Left kidney (tissue), 8 donors: ENCODE measurements at places on chromosomes 4 and X. TPM values are rescaled to one million over a fixed set of nuclear protein-coding genes. Genes with fewer than 3 reads are reported as not detected.

GPM6B gene
- polyA plus RNA-seq = 21.5 TPM

DNA sequence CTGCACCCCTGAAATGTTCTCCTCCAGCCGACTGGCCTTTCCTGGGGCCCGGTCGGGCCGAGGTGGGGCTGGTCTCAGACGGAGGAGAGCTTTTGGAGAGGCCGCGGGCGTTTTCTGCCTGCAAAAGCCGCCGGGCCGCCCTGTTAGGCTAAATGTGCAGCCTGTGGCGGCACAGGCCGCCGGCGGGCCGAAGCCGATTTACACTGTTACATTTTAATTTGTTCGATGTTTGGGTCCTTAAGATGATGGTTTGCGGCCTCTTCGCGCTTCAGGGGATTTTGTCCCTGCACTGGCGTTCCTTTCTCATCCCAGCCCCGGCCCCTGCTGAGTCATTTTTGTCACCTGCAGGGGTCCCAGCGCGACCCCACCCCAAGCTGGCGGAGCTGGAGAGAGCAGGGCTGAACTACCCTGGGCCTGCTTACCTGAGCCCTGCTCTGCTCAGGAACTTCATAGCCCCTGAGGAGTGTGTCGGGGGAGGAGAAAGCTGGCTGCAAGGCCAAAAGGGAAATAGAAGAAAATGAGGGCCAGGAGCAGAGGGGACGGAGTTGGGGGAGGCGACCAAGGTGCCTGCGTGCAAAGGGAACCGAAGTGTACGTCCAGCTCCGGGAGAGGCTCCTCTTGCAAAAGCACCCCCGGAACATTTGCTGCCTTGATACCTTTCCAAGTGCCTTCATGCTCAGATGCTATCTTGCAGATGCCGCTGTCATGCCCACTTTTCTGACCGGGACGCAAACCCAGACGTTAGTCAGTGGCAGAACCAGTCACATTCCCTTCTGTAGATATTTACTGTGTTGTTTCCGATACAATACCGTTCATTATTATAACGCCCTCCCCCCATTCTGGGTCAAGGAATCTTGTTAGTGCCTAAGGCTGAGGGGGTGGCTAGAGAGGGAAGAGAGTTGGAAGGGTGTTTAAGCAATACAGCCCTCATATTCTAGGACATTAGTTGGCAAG, 977 bp upstream of the RBBP7 start:
- peak; percentile 14 for DNase-seq

SPOCK3 gene
- polyA plus RNA-seq = 12.3 TPM

NOX1 gene
- polyA plus RNA-seq = 0.93 TPM

ATP2B3 gene
- polyA plus RNA-seq = 0.18 TPM

PRR32 gene
- polyA plus RNA-seq = not detected

GRCh38 chr4:98491899-98492559, 166.4 kb downstream of the TSPAN5 start:
- DNase-seq = no peak

TRIM60 gene
- polyA plus RNA-seq = not detected

GRCh38 chr4:168787801-168788595, 222.1 kb downstream of the CBR4 start:
- no peak for DNase-seq

- no peak for DNase-seq
These were observed 15.6 kb upstream of the IBSP start for GRCh38 chr4:87783781-87784180.

GRCh38 chr4:337932-338758, 531 bp downstream of the ZNF141 start:
- peak; percentile 36 for DNase-seq

USP17L5 gene
- not detected for polyA plus RNA-seq

DNA sequence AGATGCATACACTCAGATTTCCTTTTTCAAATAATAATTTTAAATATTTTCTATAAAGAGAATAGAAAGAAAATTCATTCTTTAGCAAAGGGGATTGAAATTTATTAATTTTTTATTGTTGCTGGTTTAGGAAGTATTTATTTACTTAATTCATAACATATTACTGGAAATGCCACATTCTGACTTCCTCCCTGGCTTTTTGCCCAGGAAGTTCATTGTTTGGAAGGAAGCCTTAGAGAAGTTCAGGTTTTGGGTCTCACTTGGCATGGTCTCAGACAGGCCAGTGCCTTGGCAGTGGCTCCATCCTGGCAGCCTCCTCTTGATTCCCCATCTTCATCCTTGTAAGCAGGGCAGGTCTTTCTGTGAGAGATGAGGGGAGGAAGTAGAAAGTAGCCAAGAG, 50.5 kb downstream of the IL15 start:
- no peak for DNase-seq

RAB33A gene
- 0.52 TPM for polyA plus RNA-seq

TLR3 gene
- polyA plus RNA-seq = 11.4 TPM

- peak; percentile 51 for DNase-seq
These were observed 34.7 kb downstream of the FRMPD3 start for GRCh38 chrX:107484002-107484726.

DNA sequence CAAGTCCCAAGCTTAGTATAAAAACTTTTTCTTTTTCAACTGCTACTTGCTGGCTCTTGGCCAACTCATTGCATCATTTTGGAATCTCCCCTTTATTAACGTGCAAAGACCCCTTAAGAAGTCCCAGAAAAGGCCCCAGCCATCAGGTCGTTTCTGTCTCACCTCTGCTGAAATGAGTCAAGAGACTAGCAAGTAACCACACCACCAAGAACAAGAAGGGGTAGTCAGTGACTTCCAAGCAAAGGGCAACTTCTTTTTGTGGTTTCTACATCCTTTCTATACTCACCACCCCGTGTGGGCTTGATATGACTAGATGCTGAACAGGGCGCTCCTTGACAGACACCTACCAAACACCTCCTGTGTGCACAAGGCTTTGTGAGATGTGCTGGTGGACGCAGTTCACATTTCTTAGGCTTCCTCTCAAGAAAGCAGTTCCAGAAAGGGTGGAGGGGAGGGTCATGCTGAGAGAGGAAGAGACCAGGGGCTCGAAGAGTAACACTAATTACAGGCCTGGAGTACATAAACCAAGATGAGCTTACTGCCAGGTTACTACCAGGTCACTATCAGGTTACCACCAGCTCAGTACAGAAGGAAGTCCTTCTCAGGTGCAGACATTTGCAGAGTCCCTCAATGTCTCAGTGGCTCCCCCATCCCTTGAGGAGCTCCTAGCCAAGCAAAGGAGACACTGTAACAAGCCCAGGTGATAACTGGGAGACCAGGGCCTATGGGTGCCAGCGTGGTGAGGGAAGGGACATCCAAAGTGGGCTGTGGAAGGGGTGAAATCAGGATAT, 19.3 kb downstream of the JAKMIP1 start:
- no peak for DNase-seq

DNA sequence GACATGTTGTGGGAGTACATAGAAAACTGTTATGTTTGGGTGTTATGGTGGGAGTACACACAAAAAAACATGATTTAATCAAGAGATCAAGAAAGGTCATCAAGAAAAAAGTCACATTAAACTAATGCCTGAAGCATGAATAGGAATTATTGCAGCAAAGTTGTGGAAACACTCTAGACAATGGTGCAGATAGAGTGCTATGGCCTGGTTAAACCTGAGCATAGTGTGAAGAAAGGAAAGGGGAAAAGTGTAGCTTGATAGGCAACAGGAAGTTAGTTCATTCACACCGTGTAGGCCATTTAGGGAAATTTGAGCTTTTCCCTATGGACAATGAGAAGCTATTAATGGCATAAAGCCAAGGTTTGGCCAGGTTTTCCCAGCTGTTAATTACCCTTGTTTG, 162.1 kb upstream of the EMCN start:
- no peak for DNase-seq

SRPX2 gene
- polyA plus RNA-seq = 16.9 TPM

DAPP1 gene
- polyA plus RNA-seq = 1.1 TPM

GRCh38 chrX:101682723-101683122, 23.1 kb upstream of the ARMCX2 start:
- DNase-seq = no peak

- no peak for DNase-seq
These were observed 1.1 kb downstream of the BMPR1B start for GRCh38 chr4:94758700-94759399.

GRCh38 chrX:20369468-20369867, 102.8 kb upstream of the RPS6KA3 start:
- no peak for DNase-seq

FMR1NB gene
- not detected for polyA plus RNA-seq

GRCh38 chr4:41205854-41206460, 8.4 kb downstream of the APBB2 start:
- DNase-seq = no peak

FRMPD4 gene
- 0.18 TPM for polyA plus RNA-seq

DNA sequence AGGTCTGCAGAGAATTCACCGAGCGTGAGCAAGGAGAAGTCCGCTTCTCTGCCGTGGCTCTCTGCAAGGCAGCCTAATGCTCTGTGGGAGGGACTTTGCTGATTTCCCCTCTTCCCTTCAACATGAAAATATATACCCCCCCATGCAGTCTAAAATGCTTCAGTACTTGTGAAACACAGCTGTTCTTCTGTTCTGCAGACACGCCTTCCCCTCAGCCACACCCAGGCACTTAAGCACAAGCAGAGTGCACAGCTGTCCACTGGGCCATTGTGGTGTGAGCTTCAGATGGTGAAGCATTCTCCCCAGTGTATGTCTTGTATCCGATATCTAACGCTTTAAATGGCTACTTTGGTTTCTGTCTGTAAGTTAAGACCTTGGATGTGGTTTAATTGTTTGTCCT, 11.3 kb downstream of the UCHL1 start:
- no peak for DNase-seq

- no peak for DNase-seq
These were observed 145.1 kb upstream of the IL1RAPL2 start for GRCh38 chrX:104420907-104421306.

MSX1 gene
- polyA plus RNA-seq = 0.76 TPM

- DNase-seq = no peak
These were observed 3.4 kb downstream of the GLUD2 start for GRCh38 chrX:121050781-121051180.

GRCh38 chr4:56531149-56531770, 25.7 kb downstream of the ARL9 start:
- DNase-seq = no peak

- no peak for DNase-seq
These were observed 41.2 kb downstream of the TMA16 start for GRCh38 chr4:163535657-163536056.

DNA sequence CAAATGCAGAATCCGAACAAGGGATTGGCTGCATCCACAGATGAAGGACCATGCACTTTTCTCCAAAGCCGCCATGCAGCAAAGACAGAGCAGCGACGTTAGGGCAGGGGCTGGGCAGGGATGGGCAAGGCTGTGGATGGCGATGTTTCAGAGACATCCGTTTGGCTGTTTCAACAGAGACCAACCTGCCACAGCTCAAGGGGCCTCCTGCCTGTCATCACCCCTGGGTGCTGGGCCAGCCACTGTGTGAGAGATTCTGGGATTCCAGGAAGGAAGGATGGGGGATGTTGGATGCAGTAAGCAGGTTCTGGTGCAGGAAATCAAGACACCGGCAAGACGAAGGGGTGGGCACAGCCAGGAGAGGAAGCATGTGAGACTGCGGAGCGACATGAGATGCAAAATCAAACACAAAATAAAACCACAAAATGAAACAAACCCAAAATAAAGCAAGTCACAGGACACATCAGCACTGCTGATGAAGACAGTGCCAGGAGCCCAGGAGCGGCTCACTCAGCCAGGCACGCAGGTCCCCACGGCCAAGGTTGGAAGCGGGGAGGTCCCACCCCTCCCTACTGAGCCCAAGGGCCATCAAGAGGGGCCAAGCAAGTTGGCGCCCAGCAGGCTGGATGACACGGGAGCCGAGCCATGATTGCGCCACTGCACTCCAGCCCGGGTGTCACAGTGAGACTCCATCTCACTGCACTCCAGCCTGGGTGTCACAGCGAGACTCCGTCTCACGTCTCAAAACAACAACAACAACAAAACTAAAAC, 68.1 kb downstream of the FAM53A start:
- no peak for DNase-seq

GRCh38 chr4:95318483-95318882, 230.3 kb downstream of the UNC5C start:
- no peak for DNase-seq

GRCh38 chrX:156008915-156009314, 11.4 kb downstream of the IL9R start:
- no peak for DNase-seq

CXCR3 gene
- 0.17 TPM for polyA plus RNA-seq

EPHA5 gene
- polyA plus RNA-seq = 0.60 TPM

DNA sequence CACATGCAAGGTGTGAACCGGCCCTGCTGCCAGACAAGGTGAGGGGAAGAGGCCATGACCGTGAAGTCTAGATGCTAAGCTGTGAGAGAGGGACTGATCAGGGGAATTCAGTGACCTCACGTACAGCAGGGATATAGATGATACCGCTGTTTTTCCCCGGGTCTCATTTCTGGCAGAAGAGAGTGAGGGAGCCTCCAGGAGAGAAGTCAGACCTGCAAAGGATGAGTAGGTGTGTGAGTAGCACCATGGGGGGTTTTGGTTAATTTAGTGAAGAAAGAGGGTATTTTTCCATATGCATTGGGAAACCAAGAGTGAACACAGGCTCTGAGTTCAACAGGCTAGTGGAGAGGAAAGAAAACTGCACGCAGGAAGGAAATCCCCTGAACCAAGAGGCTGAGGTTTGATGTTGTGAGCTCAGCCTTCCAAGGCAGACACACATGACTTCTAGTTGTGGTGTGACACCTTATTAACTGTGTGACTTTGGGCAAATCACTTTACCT, 127.6 kb upstream of the GATB start:
- DNase-seq = no peak

COL25A1 gene
- polyA plus RNA-seq = 19.6 TPM

GRCh38 chr4:175277816-175278215, 359.7 kb downstream of the ADAM29 start:
- no peak for DNase-seq

GRCh38 chr4:23483320-23483960, 406.4 kb downstream of the PPARGC1A start:
- no peak for DNase-seq

GPR82 gene
- polyA plus RNA-seq = 0.25 TPM

GRCh38 chr4:10998846-10999245, 314.3 kb upstream of the CLNK start:
- DNase-seq = no peak

DNA sequence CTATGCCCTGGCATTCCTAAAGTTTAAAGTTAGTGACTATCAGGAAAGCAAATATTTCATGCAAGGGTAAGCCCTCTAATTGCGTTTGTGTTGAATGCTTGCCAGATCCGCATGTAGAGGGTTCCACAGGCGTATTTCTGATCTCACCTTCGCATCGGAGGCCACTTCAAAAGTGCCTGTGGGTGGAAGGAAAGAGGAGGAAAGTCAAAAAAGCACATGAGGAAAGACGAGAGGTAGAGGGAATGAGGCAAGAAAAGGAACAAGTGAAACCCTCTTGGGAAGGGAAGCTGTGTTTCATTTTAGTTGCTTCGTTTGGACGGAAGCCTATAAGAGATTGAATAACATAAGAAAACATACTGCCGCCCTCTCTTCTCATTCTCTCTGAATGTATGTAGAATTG, 628.8 kb downstream of the SPRY1 start:
- DNase-seq = no peak

GRCh38 chrX:109704563-109704962, 28.5 kb downstream of the ACSL4 start:
- DNase-seq = no peak

DNA sequence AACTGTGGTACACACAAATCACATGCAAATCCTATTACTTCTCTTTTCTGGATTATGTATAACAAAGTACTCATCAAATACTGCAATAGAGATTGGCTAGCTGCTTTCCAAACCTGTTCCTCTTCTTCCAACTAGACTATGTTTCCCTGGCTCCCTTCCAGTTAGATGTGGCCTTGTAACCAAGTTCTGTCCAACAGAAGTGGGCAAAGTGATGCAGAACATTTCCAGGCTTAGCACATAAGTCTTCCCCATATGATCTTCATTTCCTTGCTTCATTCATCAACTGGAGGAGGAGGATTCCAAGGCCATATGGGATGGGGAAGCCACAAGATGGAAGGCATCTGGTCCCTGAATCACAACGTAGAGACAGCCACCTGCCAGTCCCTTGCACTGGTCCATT, 8.0 kb downstream of the SLC9A7 start:
- DNase-seq = no peak
